ENCODE measurements at places on chromosomes 12 and 14.

GRCh38 chr14:34104489-34105397 is 153.9 kb upstream of the EGLN3 start:
- DNase-seq = no peak

DNA sequence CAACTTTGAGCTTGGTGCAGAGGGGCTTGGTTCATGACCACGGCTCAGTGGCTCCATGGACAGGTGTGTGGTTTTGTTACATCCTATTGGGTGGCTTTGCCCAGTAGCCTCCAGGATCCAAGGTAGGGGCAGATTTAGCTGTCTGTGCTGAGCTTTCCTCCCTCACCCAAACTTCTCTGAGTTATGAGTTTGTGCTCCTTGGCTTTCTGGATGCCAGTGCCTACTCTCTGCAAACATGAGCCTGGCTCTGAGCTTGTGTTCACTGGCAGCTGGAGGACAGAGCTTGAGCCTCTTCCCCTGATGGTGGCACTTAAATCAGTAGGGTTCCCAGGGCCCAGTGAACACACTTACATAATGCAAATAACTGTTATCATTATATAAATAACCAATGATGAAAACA is 45.3 kb upstream of the HECTD1 start:
- DNase-seq = no peak

- no peak for DNase-seq
These were observed 65.5 kb downstream of the FBXO33 start for GRCh38 chr14:39366460-39367386.

- no peak for DNase-seq
These were observed 30.6 kb downstream of the SCAF11 start for GRCh38 chr12:45959728-45960127.

GRCh38 chr12:68620519-68621471 is 10.1 kb downstream of the RAP1B start:
- no peak for DNase-seq

- DNase-seq = no peak
These were observed 63.2 kb downstream of the FBXL14 start for GRCh38 chr12:1531153-1531653.

GRCh38 chr12:89717759-89718523 is 9.3 kb upstream of the ATP2B1 start:
- no peak for DNase-seq

- no peak for DNase-seq
These were observed 92.3 kb upstream of the SCAF11 start for GRCh38 chr12:46082490-46083200.

- no peak for DNase-seq
These were observed 37.9 kb downstream of the WDR89 start for GRCh38 chr14:63603749-63604277.

DNA sequence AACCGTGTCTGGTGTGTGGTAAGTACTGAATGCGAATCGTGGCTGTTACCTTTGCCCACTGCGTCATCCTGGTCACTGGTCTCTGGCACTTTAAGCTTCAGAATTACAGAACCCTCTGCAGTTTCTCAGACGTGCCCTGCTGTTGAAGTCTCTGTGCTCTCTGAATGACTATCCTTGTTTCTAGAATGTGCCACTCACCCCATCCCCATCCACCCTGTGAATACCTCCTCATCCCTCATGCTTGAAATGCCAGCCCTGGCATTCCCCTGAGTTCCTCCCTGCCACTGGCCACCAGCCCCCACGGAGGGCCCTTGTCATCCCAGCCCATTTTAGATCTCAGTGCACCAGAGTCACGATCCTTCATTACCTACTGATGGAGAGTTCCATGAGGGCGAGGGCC is 21.3 kb downstream of the TPCN1 start:
- DNase-seq = no peak

DNA sequence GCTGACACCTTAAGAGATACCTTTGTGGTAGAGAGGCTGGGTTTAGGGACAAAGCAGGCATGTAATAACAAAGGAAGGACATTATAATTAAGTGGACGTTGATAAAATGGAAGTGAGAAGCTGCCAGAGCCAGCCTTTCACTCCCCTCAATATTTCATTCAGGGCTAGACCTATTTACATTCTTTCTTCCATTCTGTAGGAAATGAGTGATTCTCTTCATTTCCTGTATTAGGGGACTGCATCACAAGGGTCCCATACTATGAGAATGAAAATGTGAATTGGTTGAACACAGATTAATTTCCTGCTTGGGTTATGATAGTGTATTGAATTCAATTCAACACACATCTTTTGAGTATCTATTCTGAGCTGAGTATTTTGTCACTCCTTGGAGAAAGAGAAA is 143.0 kb downstream of the OTOGL start:
- no peak for DNase-seq

GRCh38 chr12:76863005-76863670 is 15.7 kb downstream of the CSRP2 start:
- DNase-seq = no peak

DNA sequence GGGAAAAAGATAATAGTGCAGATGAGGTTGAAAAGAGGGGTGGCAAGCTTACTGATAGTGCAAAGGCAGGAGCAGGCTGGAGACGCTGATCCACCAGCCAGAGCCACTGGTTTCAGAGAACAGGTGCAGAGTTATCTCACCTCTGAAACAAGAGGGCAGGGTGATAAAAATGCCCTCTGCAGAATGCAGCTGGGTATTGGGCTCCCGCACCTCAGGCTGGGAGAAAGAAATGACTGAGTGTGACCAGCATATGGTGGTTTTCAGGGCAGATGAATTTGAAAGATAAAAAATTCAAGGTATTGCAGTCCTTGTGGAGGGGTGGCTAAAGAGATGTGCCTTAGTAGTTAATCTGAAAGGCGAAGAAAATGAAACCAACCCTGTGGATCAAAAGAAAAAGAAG is 2.9 kb upstream of the TMEM30B start:
- DNase-seq = no peak

GRCh38 chr14:74547331-74547927 is 53.9 kb downstream of the ISCA2 start:
- DNase-seq = no peak

GRCh38 chr12:43903686-43904085 is 67.8 kb downstream of the TMEM117 start:
- no peak for DNase-seq

DNA sequence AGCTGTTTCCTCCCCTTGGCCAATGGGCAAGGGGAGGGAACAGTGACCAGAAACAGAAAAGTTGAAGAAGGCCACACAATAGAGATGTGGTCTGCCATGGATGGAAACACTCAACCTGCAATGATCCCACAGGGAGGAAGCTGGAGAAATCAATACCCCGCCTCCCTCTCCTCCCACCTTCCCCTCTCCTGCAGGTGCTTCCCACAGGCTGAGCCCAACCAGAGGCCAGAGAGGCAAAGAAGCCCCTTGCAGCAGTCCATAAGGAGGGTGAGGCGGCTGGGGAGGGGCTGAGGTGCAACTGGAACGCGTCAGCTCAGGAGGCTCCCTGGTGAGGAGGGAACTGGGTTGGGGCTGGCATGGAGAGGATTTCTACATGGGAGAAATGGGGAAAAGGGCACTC is 84.0 kb downstream of the RNF34 start:
- no peak for DNase-seq

All from NCI-H1436 treated with DMSO at 0.1 percent for 48 hours (cell line).